ENCODE measurements at places on chromosomes 13 and 19.

DNA sequence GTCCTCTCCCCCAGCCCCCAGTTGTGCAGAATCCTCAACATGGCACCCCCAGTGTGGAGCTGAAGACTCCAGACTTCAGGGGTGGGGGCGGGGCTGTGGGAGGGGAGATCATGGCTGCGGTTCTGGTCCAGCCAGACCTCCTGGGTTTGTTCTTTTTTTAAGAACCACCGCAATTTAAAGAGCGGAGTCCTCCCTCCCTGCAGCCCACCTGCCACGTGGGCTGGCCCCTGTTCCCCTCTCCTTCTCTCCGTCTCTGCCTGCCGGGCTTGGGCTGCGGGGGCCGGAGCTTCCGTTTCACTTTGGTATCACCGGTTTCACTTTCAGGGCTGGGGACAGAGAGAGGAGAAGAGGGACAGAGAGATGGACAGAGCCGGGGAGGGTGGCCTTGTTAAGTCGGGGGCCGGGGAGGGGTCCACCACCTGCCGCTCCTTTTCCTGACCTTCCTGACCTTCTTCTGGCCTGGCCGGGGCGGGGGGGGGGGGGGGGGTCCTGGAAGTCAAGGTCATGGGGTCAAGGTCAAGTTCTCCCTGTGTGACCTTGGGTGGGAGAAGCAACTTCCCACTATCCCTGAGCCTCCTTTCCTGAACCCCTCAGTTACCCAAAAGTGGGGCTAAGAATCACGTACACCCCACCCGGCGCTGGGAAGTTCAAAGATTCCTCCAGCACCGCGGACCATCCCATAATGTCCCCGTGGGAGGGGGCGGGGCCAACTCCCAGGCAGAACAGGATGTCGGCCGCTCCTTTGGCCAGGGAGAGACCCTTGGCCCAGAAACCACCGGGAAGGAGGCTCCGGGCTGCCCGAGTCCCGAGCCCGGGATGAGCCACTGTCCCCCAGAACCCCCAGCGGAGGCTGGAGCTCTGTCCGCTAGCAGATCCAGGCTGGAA, 11.3 kb upstream of the ZBTB7A start:
- ATAC-seq, result peak; percentile 59

GRCh38 chr19:19214892-19215291, 3.1 kb downstream of the NCAN start:
- ATAC-seq, result no peak

- no peak for ATAC-seq
These were observed 119.1 kb downstream of the SOX1 start for GRCh38 chr13:112186091-112186490.

GRCh38 chr19:50341091-50341564, 12.0 kb upstream of the KCNC3 start:
- peak; percentile 72 for ATAC-seq

GRCh38 chr19:48630296-48631063, 6.7 kb downstream of the DBP start:
- ATAC-seq, result no peak

- no peak for ATAC-seq
These were observed 19.9 kb downstream of the SSC5D start for GRCh38 chr19:55508120-55508519.

- ATAC-seq, result no peak
These were observed 47.7 kb downstream of the STK24 start for GRCh38 chr13:98529171-98529570.

DNA sequence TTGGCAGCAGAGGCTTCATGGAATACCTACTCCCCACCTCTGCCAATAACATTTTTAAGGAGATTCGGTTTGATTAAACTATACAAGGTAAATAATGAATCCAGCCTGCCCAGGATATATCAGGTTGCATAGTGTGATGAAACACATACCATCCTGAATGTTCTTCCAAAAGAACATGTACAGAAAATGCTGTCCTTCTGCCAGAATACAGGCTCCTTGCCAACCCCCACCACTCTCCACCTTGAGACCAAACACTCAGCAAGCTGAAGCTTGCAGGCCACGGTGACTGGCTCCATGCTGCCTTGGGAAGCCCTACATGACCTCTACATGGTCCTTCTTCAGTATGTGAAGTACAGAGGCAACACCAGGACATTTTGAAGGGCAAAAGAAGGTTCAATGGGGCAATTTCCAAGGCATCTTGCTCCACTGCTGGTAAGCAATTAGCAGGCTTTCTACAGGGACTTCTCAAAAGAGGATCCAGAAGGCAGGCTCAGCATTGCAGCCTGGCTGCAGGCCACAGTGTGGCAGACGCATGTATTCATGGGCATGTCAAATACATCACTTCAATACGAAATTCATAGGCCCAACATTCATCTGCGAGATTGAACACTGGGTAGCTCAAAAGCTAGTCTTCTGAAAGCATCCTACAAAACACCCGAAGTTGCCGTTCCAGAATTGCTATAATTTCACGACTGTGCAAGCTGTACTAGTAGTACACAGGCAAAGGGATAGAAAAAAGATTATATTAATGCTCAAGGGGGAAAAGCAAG, 62.4 kb upstream of the SERP2 start:
- ATAC-seq, result no peak

DNA sequence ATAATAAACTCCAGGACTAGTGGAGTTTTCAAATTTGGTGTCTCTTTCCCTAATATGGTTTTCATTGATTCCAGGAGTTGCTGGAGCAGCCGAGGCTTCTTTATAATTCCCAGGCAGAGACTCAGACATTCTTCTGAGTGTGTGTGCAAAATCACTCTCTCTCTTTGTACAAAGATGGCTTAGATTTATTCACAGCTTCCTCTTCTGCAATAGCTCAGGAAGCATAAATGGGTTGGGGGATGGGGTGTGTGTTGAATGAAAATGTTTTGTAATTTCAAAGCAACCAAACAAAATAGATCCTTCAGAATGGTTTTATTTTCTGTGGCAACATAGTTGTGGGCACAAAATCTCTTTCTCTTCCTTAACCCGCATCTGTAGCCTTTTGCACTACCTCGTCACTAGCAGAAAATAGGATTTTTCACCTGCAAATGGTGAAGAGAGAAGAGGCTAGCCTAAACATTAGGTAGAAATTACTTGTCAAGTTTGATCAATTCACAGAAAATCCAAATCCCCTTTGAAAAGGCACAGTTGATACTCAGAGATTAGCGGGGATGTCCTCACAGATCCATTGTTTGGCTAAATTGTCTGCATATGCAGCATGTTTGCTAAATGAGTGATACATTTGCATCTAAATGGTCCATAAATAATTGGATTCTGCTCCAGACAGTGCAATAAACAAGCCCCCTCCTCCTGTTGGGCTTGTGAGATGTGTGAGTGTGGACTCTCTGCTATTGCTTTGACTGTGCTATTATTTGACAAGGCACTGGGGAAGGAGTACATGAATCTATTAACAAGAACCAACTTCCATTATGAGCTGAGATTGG, 66.7 kb downstream of the CBY2 start:
- ATAC-seq, result no peak

GRCh38 chr19:47264629-47265028, 8.3 kb downstream of the CCDC9 start:
- no peak for ATAC-seq

- no peak for ATAC-seq
These were observed 76.6 kb downstream of the ZMYM2 start for GRCh38 chr13:20035130-20035529.

- no peak for ATAC-seq
These were observed 7.5 kb upstream of the CTXN1 start for GRCh38 chr19:7933411-7933810.

- ATAC-seq, result no peak
These were observed 178.0 kb downstream of the LIG4 start for GRCh38 chr13:108037348-108037747.

DNA sequence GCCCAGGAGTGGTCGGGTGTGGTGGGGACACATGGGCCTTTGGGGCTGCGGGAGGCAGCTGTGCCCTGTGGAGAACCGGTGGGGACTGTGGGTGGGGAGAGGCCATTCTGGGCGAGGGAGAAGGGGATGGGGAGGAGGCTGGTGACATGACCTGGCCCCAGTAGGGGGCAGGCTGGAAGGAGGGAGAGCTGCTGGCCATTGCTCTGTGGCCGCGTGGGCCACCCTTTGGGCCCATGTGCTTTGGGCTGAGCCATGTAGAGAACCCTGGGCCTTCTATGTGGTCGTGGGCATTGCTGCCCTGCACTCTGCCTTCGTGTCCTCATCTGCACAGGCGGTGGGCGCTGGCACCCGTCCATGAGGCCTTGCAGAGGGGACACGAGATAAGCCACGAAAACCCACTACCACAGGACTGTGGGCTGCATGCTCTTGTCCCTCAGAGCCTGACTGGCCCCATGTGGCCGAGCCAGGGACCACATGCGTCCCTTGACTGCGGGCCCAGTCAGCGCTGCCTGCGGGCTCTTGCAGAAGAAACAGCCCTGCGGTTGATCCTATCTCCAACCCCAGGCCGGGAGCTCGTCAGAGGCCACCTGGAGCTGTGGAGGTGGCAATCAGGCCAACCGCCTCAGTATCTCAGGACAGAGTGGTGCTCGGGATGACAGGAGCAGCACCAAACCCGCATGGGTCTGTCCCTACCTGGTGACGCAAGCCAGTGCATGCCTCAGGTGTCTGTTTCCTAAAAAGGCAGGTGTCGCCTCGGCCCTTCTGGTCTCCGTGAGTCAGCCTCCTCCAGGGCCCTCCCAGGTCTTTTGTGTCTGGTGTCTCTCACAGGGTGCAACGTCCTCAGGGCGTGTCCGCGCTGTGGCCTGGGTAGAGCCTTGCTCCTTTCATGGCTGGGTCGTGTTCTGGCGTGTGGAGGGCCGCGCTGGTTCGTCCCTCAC, 14.3 kb downstream of the FZR1 start:
- no peak for ATAC-seq

DNA sequence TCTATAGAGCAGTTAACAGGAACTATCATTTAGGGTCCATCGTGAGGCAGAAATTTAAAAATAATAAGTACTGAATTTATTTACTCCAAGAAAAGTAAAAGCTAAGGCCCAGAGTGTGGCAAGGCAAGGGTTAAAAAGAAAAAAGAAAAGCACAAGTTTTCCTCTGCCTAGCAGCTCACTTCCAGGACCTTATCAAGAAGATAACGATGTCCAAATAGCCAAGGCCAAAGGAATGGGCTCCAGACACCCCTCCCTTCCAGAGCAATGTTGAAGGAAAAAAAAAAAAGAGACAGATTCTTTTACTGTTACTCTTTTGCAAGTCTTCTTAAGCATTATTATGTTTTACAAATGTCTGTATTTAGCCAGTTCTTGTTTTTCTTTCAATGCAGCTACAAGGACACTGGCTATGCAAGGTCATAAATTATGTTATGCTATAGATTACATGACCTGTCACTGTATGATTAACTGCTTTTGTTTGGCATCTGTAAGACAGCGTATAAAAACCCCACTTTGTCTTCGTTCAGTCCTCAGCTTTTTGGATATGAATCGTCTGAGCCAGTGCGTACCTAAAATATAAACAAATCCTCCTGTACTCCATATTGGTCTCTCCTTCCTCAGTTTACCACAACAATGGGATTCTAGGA, 2.9 kb upstream of the ZNF700 start:
- ATAC-seq, result no peak

- no peak for ATAC-seq
These were observed 1770.2 kb upstream of the MIR17HG start for GRCh38 chr13:89577301-89577700.

- peak; percentile 77 for ATAC-seq
These were observed 6.7 kb upstream of the PLIN4 start for GRCh38 chr19:4524808-4525562.

GRCh38 chr19:47754206-47755064, 9.1 kb downstream of the NOP53 start:
- no peak for ATAC-seq

- ATAC-seq, result peak; percentile 41
These were observed 10.5 kb upstream of the KLK4 start for GRCh38 chr19:50921426-50922316.

DNA sequence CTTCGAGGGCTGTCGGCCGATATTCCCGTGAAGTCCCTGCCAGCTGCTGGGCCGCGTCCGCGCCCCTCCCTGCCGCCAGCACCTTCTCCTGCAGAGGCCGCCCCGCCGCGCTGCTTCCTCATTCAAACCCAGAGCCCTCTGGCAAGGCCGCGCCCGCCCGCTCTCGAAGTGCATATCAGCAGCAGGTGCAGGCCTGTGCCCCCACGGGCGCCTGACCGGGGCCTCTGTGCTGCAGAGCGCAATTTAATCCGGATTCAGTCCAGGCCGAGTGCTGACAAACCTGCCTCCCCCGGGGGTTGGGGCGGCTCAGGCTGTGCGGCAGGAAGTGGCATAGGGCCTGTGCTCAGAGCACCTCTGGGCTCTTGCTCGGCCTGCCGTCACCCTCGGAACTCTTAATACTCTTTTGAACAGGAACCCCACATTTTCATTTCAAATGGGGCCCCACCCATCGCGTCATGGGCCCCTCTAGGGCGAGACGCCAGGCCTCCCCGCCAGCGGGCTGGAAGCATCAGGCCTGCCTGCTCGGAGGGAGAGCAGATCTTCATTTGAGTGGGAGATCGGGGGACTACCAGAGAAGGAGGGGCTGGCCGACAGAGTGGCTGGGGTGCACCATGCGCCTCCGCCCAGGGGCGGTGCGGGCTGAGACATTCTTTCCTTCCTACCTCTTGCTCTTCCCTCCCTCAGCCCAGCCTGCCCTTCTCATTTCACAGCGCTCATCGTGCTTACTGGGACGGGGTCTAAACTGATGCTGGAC, 125.7 kb downstream of the TNFRSF19 start:
- ATAC-seq, result peak; percentile 98

GRCh38 chr13:48906200-48906599, 69.5 kb upstream of the FNDC3A start:
- ATAC-seq, result peak; percentile 79

DNA sequence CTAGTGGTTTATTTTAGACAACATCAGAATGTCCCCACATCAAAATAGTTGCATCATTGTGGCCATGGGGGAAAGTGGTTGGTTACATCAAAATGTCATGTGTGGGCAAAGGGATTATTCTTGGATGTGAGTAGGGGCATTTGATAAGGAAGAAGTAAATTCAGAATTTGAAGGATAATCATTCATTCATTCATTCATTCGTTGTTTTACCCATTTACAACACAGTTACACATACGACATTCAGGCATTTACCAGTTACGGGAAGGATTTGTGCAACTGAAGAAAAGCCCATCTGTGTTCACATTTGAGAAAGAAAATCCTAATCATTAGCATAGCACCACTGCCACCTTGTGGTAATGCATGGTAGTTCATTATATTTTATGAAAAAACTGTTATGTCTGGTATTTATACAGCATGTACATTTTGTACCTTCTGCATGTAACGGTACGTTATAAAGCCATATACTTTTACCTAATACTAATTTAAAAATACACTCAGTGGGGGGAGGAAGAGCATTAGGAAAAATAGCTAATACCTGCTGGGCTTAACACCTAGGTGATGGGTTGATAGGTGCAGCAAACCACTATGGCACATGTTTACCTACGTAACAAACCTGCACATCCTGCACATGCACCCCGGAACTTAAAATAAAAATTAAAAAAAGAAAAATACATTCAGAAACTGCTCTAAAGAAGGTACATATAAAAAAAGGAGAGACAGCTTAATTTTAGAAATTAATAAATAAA, 62.1 kb downstream of the DGKH start:
- peak; percentile 32 for ATAC-seq

- ATAC-seq, result peak; percentile 65
These were observed 11.6 kb upstream of the GPR18 start for GRCh38 chr13:99269627-99270241.

DNA sequence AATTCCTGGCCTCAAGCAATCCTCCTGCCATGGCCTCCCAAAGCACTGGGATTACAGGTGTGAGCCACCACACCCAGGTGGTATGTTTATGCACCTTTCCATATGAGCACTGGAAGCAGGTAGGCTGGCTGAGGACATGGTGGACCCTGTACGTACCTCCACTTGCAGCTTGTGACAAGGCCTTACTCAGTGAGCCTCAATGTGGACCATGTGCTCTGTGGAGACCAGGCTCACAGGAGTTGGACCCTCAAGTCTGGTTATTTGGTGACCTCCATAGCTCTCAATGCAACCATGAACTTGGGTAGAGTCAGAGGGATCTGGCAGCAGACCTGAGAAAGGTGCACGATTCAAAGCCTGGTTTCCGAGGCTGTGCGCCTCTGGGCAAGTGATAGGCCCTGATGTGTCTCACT, 5.5 kb downstream of the ACP4 start:
- no peak for ATAC-seq
